ENCODE measurements at places on chromosomes 1 and 21. TPM values are rescaled to one million over a fixed set of nuclear protein-coding genes. Genes with fewer than 3 reads are reported as not detected.

PLXNA2 gene
- 34.9 TPM for total RNA-seq

HJV gene
- total RNA-seq, result not detected

CCDC190 gene
- 0.19 TPM for total RNA-seq

ELOVL1 gene
- total RNA-seq, result 50.8 TPM

MYBPH gene
- total RNA-seq, result not detected

- no peak for DNase-seq
Observed at GRCh38 chr21:37276377-37276776, 9.2 kb upstream of the VPS26C start.

GRCh38 chr1:225866061-225866837 is 15.9 kb downstream of the TMEM63A start:
- no peak for DNase-seq

- DNase-seq, result peak; percentile 81
Observed at GRCh38 chr21:44817506-44817880, 369 bp downstream of the SUMO3 start.

DNA sequence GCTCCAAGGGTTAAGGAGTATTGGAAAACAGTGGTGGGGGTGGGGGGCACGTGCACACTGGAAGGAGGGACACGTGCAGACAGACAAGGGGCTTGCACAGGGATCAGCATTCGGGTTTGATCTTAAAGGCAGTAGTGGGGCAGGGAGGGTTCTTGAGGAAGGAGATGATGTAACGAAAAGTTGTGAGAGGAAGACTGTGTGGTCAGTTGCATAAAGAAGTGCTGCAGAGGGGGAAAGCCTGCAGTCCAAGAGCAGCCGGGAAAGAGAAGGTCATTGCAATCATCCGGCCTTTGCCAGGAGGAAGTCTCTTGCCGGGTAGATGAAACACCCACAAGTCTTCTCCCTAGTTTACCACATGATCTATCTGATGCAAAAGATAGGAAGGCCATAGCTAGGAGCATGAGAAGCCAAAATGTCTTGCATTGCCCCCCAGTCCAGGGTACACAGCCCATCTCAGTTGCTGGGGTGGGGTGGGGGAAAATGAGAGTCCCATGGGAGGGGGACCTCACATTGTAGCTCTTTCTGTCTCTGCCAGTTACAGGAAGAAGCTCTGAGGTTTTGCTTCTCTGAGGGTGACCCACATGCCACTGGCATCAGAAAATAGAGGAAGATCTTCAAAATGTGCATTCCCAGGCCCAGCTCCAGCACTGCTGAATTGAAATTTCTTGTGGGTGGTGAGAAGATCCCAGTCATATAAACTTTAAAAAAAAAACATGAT is 202.5 kb upstream of the RAB4A start:
- no peak for DNase-seq

DNA sequence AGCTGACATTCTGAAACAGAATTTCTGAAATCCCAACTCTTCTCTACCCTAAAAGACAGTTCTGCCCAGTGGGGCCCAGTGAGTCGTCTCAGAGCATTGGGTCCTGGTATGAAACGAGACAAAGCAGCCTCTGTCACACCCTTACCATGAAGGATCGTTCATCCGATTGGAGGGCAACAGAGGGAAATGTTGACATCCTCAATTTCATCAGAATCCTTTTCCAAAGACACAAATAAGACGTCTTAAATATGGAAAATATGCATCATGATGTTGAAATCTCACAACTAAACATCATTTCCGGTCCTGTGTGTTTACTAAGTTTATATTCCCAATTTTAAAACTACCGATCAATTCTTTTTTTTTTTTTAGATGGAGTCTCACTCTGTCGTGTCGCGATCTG is 112.1 kb upstream of the SLC45A1 start:
- DNase-seq, result no peak

DNA sequence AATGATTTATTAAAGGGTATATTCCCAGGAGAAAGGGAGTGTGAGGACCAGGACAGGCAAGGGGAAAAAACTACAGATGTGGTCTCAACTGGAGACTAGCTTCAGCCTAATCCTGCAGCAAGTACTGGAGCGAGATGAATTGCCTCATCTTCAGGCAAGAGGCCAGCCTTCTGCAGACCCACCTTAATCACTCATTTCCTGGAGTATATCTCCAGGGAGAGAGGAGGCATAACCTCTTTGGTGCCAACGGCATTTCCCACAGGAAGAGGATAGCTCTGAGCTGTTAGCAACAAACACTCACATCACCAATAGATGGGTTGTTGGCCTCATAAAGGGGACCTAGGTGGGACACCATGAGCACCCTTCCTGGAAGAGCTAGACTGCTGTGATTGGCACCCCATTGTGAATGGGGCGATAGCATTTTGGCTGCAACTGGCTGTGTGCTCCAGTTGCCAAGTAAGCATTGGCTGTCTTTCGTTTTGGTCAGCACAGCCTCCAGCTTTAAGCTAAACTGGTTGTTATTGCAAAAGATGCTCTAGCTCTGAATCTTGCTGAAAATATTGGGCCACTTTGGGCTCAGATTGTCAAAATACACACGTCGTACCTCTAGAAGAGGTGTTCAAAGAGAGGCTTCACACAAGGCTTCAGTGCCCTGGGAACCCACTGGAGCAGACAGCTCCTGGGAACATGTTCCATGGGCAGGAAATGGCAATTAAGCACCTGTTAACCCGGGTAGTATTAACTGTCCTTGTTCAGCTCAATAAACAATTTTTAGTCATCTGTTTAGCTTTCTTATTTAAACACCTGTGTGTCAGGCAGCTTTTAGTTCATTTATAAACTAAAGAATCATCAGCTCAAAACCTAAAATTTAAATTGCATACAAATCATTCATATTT is 314.8 kb upstream of the C1orf87 start:
- no peak for DNase-seq

- DNase-seq, result no peak
Observed at GRCh38 chr1:58874342-58874741, 90.5 kb upstream of the JUN start.

DNA sequence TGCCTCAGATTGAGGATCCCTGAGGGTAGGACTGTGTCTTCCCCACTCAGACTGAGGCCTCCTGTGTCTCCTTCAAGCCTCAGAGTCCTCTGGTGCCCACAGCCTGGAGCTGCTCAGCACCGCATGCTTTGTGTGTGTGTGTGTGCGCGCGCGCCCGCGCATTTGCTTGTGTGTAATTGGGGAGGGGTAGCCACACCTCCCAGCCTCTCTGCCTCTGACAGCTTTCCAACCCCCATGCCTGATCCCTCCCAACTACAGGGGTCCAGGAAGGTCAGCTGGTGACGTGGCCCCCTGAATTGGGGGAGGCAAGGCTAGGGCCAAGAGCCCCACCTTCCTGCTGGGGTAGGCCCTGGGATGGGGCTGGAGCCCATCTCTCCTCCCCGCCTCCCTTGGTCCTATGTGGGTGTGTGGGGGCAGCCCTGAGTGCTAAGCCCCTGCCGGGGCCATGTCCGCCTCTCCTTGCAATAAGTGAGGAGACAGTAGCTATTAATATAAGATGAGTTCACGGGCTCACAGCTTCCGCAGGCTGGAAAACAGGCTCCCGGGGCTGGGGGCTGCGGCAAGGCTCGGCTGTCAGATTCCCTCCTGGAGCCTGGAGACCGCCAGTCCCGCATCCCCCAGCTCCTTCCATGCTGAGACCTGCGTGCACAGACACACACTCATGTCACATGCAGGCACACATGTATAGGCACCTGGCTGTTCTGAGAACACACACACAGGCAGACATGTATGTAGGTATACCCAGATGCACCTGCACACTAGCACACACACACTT is 7.0 kb downstream of the GPR3 start:
- DNase-seq, result no peak

- DNase-seq, result no peak
Observed at GRCh38 chr1:66642992-66643391, 109.0 kb downstream of the SGIP1 start.
